ENCODE measurements at places on chromosomes 11 and 22.

DNA sequence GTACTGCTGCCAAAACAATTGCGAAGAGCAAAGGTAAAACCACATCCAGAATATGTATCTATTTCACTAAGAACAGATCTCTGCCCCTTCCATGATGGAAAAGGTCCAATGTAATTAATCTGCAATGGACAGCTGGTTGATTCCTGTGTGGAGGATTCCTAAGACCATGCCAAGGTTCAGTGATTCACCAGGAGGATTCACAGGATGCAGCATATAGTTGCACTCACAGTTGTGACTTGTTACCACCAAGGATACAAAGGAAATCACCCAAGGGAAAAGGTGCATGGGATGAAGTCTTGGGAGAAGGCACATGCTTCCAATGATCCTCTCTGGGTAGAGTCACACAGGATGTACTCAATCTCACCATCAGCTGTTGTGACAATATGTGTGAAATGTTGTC is 35.1 kb upstream of the CUL5 start:
- DNase-seq: no peak

GRCh38 chr11:102934735-102935134 is 20.8 kb downstream of the MMP13 start:
- DNase-seq: no peak

DNA sequence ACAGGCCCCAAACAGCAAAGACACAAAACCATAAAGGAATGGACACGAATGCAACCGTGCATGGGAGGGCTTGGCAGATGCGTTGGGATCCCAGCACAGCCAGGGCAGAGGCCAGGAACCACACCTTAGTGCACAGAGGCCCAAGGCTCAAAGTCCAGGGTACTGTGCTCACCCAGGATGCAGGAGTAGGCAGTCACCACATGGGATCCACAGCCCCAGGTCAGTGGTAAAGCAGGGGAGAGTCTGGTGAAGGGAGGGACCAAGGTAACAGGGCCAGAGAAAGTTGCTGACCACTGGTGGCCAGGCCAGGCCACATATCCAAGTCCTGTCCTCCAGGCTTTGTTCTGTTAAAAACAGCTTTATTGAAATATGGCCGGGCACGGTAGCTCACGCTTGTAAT is 6.5 kb upstream of the CERK start:
- DNase-seq: no peak

GRCh38 chr11:65382804-65383368 is 440 bp upstream of the SLC25A45 start:
- no peak for DNase-seq

- no peak for DNase-seq
Observed at GRCh38 chr11:108872781-108873291, 208.0 kb downstream of the DDX10 start.

- no peak for DNase-seq
Observed at GRCh38 chr11:2526808-2527381, 82.1 kb downstream of the KCNQ1 start.

- no peak for DNase-seq
Observed at GRCh38 chr22:17152971-17153370, 6.1 kb downstream of the HDHD5 start.

DNA sequence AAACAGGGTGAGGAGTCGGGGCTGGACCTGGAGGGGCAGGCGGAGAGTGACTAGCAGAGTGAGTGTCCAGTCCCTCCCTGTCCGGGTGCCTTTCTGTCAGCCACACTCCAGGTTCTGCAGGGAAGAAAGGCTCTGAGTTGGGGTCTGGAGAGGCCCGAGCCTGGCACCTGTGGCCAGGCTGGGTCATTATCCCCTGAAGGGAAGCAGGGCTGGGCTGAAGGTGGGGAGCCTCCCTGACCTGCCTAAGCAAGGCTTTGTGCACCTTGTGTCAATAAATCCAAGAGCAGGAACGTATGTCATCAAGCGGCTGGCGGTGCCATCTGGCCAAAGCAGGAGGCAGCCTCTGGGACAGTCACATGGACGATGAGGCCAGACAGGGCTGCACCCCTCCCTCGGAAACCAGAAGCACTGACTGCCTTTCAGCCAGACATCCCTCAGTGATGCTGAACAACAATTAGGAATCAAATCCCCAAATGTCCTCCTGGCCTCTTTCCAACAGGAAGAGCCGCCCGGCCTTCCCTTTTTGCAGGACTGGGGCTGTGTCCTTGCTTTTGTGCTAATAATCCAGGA is 73.9 kb upstream of the FGF3 start:
- no peak for DNase-seq

DNA sequence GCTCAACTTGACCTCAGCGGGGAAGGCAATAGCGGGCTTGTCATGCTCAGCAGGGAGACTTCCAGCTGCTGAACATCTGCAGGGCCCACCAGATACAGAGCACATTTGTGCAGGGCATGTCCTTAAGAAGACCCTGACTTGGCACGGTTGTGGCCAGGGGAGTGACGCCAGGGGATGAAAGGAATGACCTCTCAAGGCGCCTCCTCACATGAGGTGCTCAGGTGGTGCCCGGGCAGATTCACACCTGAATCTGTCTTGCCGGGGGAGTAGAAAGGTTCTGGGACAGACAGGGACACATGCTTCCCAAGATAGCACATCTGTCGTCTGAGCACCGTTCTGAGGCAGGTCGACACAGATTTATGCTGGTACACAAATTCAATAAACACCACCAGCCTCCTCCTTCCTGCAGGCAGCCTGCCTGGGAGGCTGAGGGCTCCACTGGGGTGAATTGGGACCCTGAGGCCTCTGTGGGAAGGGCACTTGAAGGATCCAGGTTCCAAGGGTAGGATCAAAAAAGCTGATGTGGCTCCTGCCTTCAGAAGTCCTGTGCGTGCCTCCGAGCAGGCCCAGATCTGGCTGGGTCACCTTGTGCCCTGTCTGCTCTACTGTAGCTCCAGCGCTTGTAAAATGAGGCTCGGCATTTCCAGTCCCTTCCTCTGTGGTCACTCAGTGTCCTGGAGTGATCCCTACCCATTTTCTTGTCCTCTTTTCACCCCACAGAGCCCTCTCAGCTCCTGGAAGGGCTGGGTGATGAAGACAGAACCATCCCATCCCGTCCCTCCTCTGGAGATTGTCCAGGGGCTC is 49.6 kb upstream of the NECTIN1 start:
- DNase-seq: no peak

GRCh38 chr11:46618837-46619236 is 1.5 kb downstream of the ATG13 start:
- DNase-seq: no peak

- no peak for DNase-seq
Observed at GRCh38 chr11:116881143-116881542, 43.7 kb upstream of the APOA1 start.

GRCh38 chr22:31269892-31270579 is 22.3 kb downstream of the PIK3IP1 start:
- no peak for DNase-seq

- no peak for DNase-seq
Observed at GRCh38 chr11:92257536-92257935, 32.9 kb downstream of the FAT3 start.

- DNase-seq: no peak
Observed at GRCh38 chr22:49979587-49980264, 19.2 kb downstream of the PIM3 start.

- DNase-seq: no peak
Observed at GRCh38 chr11:45811109-45811435, 6.1 kb downstream of the SLC35C1 start.

DNA sequence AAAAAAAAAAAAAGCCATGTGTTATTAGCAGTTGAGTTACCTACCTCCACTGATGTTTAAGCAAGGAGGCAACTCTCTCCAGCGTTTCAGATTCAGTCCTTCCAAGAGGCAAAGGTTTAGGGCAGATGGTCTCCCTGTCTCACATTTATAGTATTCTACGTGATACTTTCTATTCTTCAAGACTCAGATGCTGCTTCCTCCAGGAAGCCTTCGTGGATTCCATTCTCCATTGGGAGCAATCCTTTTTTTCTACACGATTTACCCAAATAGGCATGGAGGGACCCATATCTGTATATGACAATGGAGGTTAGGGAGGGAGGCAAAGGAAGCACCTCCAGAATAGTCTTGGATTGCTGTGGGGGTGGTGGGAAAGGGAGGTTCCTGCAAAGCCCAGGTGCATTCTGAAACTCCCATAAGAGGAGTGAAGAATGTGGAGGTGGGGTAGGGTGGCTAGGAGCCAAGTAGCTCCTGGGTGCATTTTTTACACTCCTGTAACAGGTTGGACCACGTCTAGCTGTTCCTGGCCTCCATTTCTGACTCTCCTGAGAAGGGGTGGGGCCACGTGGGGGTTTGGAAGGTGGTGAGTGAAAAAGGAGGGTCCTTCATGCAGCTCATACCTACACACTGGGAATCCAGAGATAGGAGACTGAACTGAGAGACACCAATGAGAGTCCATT is 16.2 kb downstream of the YPEL4 start:
- no peak for DNase-seq

GRCh38 chr22:36860821-36861659 is at the start of gene NCF4:
Gene NCF4, plus strand, starts transcription at chr22:36861006. Its CDS starts 166 bp downstream, at chr22:36861172.
- no peak for DNase-seq
